ENCODE measurements at places on chromosomes 12 and 14.
A peak's percentile ranks its signal among the peaks of the same experiment; 100 is the strongest.

DNA sequence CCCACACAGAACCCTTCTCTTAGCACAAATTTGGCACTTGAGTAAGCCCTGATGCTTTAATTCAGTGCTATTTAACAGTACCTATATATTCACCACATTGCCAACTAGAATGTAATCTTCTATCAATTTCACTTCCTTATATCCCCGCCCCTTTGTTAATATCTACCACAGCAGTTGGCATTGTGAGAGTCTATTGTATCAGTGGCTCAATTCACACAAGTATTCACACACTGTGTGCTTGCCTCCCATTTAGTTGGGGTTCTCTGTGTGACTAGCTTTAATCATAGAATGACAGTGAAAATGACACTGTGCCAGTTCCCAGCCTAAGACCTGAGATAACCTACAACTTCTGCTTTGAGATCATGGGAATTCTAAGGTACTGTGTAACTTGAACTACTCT is 103.1 kb downstream of the SEC23A start:
- DNase-seq = no peak

DNA sequence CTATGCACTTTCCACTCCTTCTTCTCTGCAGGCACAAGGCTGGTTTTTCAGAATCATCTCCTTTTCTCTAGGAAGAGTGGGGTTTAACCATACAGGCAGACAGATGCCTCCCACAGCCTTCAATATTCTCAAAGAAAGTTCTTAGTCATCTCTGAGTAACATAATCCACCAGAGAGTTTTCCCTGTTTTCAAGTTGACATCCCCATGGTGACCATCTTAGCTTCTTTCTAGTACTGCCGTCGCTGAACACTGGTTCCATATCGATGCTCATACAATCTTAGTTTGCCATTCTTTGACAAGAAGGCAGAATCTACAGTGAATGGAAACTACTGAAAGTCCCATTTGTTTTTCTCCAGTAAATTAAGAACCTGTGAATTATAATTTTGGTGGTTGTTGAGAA is 28.6 kb downstream of the TPH2 start:
- DNase-seq = no peak

GRCh38 chr12:47131011-47131410 is 51.3 kb upstream of the AMIGO2 start:
- no peak for DNase-seq

GRCh38 chr12:84791444-84791843 is 121.2 kb downstream of the SLC6A15 start:
- no peak for DNase-seq

- no peak for DNase-seq
These were observed 291.8 kb downstream of the TMEM121 start for GRCh38 chr14:105817971-105818711.

- DNase-seq = peak; percentile 79
These were observed at the start of gene ENO2 for GRCh38 chr12:6914246-6914946. Gene ENO2, plus strand, starts transcription at chr12:6914580. Its CDS starts 1,253 bp downstream, at chr12:6915833.

DNA sequence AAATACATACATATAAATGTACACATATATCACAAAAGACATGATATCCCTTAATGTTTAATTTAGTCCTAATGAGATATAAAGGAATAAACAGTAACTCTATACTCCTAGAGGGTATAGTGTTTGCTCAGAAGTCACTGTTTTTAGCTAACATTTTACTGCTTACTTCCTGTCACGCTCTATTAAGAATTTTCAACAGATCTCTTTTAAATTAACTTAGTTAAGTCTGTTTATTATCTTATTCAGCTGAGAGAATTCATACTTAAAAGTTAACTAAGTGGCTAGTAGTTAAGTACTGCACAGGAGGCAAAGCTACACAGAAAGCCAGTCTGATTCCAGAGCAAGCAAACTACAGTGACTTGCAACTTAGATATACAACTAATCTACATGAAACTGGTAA is 39.9 kb downstream of the GXYLT1 start:
- DNase-seq = no peak

GRCh38 chr12:121490401-121491281 is 90.2 kb downstream of the KDM2B start:
- peak; percentile 40 for DNase-seq

DNA sequence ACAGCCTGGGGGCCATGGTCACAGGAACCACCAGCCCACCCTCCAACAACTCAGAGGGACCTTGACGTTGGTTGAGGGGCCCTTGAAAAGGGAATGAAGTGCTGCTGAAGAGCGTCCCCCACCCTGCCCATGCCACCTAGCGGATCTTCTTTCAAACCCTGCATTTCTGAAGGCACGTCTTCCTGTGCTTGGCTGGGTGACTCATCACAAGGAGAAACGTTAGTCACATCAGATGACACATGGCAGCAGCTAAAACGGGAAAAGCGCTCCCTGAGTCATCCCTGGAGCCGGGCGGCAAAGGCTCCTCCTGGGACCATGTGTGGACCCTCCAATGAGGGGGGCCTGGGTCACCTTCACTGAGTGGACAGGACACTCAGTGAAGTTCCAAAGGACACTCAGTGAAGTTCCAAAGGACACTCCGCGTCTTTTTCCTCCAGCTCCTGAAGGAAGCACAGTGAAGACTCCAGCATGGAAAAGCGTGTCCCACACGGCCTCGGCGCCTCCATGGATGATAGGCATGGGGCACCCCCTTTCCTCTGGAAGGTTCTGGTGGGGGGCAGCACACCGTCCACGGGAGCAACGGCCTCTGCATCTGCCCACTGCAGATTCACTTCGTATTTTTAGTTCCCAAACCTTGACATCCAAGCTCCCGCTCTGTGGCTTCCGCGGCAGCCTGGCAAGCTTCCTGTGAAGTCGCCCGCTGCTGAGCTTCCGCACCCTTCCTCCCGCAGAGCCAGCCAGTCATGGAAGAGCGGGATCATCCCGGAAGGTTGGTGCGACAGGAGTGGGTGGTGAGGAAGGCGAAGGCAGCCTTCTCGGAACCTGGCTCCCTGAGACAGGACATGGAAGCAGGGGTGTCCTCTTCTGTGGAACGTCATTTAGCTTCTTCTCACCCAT is 383.4 kb downstream of the VRK1 start:
- no peak for DNase-seq

GRCh38 chr12:1630827-1631591 is 2.0 kb downstream of the WNT5B start:
- peak; percentile 55 for DNase-seq

- DNase-seq = no peak
These were observed 54.1 kb downstream of the COCH start for GRCh38 chr14:30928462-30928861.

DNA sequence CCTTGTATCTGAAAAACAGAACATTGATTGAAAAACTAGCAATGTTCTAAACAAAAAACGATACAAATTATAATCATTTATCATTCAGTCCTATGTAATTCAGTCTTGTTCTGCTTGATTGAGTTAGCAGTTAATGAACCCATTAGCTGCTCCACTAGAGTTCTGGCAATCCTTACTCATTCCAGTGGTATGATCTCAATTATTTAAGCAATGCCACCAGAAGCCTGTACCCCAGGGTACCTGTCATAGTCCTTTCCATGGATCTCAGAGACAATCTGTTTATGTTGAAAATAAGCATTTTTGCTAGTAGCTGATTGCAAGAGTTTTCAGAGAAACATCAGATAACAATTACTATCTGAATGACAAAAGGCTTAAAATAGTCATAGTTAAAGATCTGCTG is 115.9 kb downstream of the UNC79 start:
- no peak for DNase-seq

DNA sequence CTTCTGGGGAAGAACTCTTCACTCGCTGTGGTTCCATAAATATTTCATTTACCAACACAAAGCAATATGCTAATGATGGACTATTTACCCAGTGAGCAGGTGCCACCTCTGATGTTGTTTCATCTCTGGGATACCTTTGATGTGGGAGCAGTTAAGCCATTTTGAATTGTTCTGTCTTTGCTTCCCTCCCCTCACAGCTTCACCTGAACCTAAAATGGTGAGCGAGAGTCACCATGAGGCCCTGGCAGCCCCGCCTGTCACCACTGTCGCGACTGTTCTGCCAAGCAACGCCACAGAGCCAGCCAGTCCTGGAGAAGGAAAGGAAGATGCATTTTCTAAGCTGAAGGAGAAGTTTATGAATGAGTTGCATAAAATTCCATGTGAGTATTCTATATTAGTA is 352.7 kb downstream of the SYT1 start:
- DNase-seq = peak; percentile 17

GRCh38 chr14:105927096-105928060 is 401.0 kb downstream of the TMEM121 start:
- DNase-seq = no peak

- no peak for DNase-seq
These were observed 759.3 kb downstream of the BCL11B start for GRCh38 chr14:98512501-98513251.

DNA sequence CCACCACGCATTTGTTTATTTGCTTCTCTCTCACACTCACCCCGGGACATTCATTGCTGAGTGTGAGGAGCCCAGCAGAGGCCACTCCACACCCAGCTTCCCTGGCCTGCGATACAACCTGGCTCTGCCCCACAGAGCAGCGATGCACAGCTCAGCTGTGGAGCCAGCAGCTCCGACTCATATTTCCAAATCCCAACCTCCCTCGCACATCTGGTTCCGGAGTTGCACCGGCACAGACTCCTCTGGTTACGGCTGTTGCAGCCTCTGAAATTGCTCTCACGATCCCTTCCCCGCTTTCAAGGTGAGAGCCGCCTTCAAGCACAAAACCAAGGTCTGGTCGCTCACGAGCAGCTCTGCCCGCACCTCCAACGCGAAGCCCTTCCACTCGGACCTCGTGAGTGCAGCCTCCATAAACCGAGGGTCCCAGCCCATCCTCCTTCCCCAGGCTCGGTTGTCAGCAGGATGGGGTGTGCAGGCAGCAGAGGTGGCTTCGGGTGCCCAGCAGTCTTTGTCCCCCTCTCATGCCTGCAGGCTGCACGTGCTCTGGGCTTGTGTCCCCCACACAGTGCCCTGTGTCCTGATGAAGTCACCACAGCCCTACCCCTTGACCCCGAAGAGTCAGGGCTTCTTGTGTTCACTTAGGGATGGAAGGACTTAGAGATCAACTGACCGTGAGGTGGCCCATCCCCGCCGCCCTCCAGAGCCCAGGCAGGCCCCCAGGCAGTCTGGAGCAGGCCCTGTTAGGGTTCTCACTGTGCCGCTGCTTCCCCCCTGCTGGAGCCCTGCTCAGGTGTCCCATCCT is 184.3 kb downstream of the ADGRD1 start:
- DNase-seq = no peak

- no peak for DNase-seq
These were observed 80.6 kb upstream of the OVCH1 start for GRCh38 chr12:29578070-29578469.

DNA sequence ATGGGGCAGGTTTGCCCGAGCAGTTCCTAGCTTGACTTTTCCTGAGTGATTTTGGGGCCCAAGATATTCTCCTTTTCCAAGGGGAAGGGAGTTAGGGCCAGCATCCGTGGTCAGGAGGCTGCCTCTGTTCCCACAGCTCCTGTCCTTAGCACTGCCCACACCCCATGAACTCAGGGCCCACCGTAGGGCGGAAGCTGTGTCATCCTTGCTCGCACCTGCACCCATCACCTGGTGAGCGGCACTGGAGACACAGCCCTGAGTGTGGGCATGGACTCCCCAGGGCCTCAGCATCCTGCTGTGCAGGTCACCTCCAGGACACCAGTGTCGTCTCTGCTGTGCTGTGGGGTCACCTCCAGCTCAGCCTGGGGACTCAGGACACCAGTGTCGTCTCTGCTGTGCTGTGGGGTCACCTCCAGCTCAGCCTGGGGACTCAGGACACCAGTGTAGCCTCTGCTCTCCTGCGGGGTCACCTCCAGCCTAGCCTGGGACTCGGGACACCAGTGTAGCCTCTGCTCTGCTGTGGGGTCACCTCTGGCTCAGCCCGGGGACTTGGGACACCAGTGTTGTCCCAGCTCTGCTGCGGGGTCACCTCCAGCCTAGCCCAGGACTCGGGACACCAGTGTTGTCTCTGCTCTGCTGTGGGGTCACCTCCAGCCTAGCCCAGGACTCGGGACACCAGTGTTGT is 322.9 kb downstream of the ADGRD1 start:
- no peak for DNase-seq
